SK-N-SH (cell line): ENCODE measurements at places on chromosomes 6 and 20.
A peak's percentile ranks its signal among the peaks of the same experiment; 100 is the strongest.

- DNase-seq: peak; percentile 85
Observed at GRCh38 chr6:71886184-71887005, at the start of gene RIMS1. TSS of gene RIMS1 (plus strand) at chr6:71886550. CDS start at chr6:71887024, 474 bp downstream.

DNA sequence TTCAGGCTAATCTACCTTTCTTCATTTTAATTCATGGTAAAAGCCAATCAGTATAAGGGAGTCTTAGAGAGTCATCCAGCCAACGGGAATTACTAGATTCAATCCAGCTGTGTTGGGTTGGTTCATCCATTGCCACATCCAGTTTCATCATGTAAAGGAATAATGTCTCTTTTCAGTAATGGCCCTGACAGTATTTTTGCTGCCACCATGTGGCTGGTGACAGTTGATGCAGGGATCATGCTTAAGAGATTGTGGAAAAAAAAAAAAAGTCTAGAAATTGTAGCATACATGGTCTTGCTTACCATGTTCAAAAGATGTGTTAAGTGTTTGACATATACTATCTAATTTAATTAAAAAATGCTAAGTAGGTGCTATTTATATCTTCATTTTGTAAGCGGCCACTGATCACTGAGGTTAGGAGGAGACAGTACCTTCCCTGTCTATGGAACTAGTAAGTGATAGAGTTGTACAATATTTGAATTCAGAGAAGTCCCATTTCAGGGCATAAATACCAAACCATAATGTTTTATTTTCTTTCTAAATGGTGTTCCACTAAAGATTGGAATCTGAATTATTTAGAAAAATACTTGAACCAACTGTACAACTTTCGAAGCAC, 135.9 kb downstream of the KHDRBS2 start:
- peak; percentile 29 for DNase-seq

GRCh38 chr6:36913082-36913481, 27.3 kb downstream of the C6orf89 start:
- DNase-seq: no peak

- no peak for DNase-seq
Observed at GRCh38 chr6:12608016-12608860, 108.3 kb upstream of the PHACTR1 start.

DNA sequence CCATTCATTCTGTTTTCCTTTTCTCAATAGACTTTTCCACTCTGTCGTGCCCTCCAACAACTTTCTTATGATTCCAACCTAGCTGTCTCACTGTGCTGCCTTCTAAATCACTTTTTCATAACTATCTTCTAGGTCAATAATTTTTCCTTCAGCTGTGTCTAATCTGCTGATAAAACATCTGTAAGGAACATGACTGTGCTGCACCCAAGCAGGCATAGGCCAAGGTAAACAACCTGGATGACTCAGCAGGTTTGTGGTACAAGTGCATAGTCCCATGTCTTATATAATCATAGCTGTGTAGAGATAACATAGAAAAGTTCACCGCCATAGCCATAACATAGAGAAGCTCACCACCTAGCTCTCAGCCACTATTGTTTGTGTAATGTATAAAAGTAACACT, 332.3 kb downstream of the PLCB1 start:
- DNase-seq: no peak
